ENCODE measurements at places on chromosomes 2 and 18. TPM values are rescaled to one million over a fixed set of nuclear protein-coding genes. Genes with fewer than 3 reads are reported as not detected.

FAP gene
- total RNA-seq, result 40.7 TPM

PXDN gene
- 153 TPM for total RNA-seq

DNER gene
- 3.0 TPM for total RNA-seq

UGT1A4 gene
- not detected for total RNA-seq
